ENCODE measurements at places on chromosomes 6 and 20. TPM values are rescaled to one million over a fixed set of nuclear protein-coding genes. Genes with fewer than 3 reads are reported as not detected.
A peak's percentile ranks its signal among the peaks of the same experiment; 100 is the strongest.

The TMEM200A gene
- 2.9 TPM for total RNA-seq

The SCRT2 gene
- 4.1 TPM for total RNA-seq

The CAP2 gene
- total RNA-seq: 24.3 TPM

The TTI1 gene
- total RNA-seq: 49.6 TPM

The OLIG3 gene
- total RNA-seq: 0.14 TPM

The DHX35 gene
- total RNA-seq: 20.7 TPM

DNA sequence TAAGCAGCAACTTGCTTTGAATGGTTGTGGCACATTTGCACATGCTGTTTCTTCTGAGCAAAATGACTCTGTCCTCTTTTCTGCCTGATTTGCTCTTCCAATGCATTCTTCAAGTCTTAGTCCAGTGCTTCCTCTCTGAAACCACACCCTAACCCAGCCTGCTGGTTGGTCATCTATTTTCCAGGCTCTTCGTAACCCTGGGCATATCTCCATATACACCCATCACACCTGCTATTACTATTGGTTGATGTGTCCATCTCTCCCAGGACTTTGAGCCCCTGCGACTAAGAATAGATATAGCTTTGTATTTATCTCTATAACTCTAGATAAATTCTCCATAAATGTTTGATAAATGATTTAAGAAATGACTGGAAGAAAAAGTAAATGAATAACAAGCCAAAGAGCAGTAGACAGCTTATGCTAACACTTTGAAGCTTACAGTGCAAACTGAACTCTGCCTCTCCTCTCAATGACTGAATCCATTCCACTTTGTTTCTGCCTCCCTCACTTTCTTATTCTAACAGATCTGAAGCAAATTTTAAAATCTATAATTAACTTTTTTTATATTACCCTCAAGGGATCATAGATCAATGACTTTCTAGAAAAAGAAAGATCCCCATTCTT is 59.7 kb upstream of the NT5E start:
- H3K27ac ChIP-seq: no peak overlapping the region
- no peak overlapping the region for H3K4me3 ChIP-seq
- DNase-seq: no peak
- peaks cover 5% of the 10 kb centered on the region for H3K4me1 ChIP-seq
- H3K36me3 ChIP-seq: no peaks in the 10 kb centered on the region

GRCh38 chr6:107488174-107488874 is 1.6 kb upstream of the SOBP start:
- no peaks in the 10 kb centered on the region for H3K36me3 ChIP-seq
- peak overlapping the region; percentile 97 for H3K27ac ChIP-seq
- H3K4me3 ChIP-seq: peak overlapping the region; percentile 100

- peak overlapping the region; percentile 99 for H3K27ac ChIP-seq
- peaks cover 89% of the 10 kb centered on the region for H3K4me1 ChIP-seq
- peaks cover under 1% of the 10 kb centered on the region for H3K36me3 ChIP-seq
- H3K27me3 ChIP-seq: peaks cover 7% of the 10 kb centered on the region
- no peak for DNase-seq
- peak overlapping the region; percentile 95 for H3K4me3 ChIP-seq
Measured at GRCh38 chr6:26025047-26025893, 62.0 kb upstream of the HFE start.

- H3K27ac ChIP-seq: no peak overlapping the region
- no peaks in the 10 kb centered on the region for H3K36me3 ChIP-seq
- peaks cover 39% of the 10 kb centered on the region for H3K4me1 ChIP-seq
- DNase-seq: no peak
- no peaks in the 10 kb centered on the region for H3K27me3 ChIP-seq
Measured at GRCh38 chr6:91094341-91094740, 507.5 kb upstream of the MAP3K7 start.

- no peaks in the 10 kb centered on the region for H3K27me3 ChIP-seq
- DNase-seq: no peak
- no peaks in the 10 kb centered on the region for H3K36me3 ChIP-seq
- H3K4me3 ChIP-seq: no peak overlapping the region
Measured at GRCh38 chr6:6931071-6932025, 176.4 kb upstream of the RREB1 start.

- H3K27ac ChIP-seq: peak overlapping the region; percentile 16
- peaks cover 57% of the 10 kb centered on the region for H3K4me1 ChIP-seq
- H3K27me3 ChIP-seq: no peaks in the 10 kb centered on the region
- no peaks in the 10 kb centered on the region for H3K36me3 ChIP-seq
- peak overlapping the region; percentile 17 for H3K4me3 ChIP-seq
- no peak for DNase-seq
Measured at GRCh38 chr6:143971482-143972205, 36.4 kb downstream of the PLAGL1 start.

DNA sequence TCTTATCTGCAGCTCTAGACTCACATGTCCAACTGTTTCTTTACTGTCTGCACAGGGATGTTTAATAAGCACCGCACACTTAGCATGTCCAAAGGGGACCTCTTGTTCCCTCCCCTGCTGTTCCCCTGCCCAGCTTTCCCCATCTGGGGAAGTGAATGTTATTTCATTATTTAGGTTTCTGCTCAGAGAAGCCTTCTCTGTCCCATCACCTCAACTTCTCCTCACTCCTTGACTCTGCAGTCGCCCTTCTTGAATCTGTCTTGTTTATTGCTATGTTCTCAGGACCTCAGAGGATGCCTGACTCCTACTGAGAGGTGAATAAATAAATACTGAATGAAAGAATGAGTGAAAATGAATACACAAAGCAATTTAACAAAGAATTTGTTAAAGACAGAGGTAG is 121.0 kb downstream of the SASH1 start:
- peak overlapping the region; percentile 47 for H3K27ac ChIP-seq
- H3K4me1 ChIP-seq: peaks cover 70% of the 10 kb centered on the region
- peaks cover 2% of the 10 kb centered on the region for H3K36me3 ChIP-seq
- no peak for DNase-seq

GRCh38 chr6:64996301-64996700 is 710.7 kb downstream of the EYS start:
- no peak overlapping the region for H3K27ac ChIP-seq
- H3K4me1 ChIP-seq: no peaks in the 10 kb centered on the region
- no peak overlapping the region for H3K4me3 ChIP-seq
- no peaks in the 10 kb centered on the region for H3K27me3 ChIP-seq
- no peaks in the 10 kb centered on the region for H3K36me3 ChIP-seq
- no peak for DNase-seq

DNA sequence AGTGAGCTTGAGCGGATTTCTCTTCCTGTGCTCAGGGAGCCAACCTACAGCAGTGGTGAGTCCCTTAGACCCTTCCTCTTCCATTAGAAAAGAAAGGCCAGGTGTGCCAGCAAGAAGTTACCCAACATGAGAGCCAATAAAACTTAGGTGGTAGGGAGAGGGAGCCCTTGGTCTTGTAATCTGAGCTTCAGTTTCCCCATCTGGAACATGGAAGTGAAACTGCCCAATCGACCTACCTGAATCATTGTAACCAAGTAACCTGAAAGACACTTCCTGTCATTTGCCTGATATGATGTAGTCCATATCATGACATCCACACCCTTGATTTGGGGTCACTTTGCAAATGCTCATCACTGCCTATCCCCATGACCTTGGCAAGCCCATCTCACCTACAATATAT is 66.4 kb downstream of the MDGA1 start:
- no peak overlapping the region for H3K4me3 ChIP-seq
- no peaks in the 10 kb centered on the region for H3K36me3 ChIP-seq
- H3K4me1 ChIP-seq: peaks cover 5% of the 10 kb centered on the region
- DNase-seq: no peak
- H3K27me3 ChIP-seq: no peaks in the 10 kb centered on the region
